ENCODE measurements at places on chromosomes 11 and 22.

GRCh38 chr22:20423008-20423905, 14.4 kb downstream of the SCARF2 start:
- no peak for DNase-seq

DNA sequence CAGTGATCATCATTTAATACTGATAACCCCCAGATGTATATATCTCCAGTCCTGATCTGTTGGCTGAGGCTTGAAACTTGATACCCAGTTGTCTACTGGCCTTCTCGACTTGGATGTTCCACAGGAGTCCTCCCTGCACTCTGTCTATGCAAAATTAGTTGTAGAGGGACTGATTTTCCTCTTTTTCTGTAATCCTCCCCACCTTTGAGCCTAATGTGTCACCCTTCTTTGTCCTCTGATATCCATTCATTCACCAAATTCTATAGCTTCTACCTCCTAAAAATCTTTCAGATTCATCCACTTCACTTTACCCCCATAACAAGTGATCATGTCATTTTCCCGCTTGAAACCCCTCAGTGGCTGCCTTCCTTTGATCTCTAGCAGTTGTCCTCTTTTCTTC, 16.4 kb downstream of the COA4 start:
- no peak for DNase-seq

DNA sequence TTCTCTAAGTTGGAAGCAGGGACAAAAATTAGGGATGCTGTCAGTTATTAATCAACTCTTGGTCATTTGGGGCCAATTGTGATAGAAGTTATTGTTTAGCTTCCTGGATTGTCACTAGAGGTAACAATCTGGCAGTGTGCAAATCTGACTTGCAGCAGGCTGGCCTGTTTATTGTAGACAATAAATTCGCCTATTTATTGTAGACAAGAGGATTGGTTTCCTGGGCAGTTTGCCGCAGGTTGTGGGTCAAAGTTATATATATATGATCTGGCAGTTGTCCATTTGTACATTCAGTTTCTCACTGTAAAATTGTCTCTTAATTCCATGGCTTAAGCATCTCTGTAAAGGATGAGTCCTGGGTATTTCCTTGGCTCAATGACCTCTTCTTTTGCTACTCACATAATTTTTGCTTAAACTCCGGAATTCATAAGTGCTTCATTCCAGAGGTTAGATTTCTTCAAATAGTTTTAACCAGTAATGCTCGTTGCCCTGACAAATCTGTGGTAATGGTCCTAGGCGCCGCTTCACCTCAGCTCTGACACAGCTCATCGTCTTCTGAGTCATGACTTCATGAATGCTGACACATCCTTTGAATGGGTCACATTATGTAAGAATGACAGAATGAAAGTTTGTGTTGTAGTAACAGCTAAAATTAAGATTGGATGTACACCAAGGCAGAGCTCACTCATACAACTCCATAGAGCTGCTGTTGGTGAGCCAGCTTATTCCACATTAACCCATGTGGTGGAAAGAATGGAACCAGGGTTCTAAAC, 7.8 kb upstream of the MMP3 start:
- peak; percentile 46 for DNase-seq

GRCh38 chr11:84316866-84317555, 1030.8 kb upstream of the CCDC90B start:
- no peak for DNase-seq

- no peak for DNase-seq
These were observed 1917.5 kb downstream of the LRRC4C start for GRCh38 chr11:39541945-39542351.

DNA sequence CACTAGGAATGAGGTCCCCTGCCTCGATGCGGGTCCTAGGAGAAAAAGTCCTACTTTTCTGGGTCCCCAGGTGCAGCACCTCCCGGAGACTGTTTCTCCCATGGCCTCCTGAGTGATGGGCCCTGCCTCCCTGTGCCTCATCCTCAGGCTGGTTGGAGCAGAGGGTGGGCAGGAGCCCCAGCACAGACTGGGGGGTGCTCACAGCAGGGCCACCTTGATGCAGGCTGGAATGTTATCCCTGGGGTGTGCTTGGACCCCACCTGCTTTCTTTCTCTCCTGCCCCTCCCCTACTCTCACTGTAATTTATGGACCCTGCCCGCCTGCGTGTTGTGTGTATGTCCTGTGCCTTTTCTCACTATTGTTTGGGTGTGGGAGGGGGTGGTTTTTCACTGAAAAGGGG, 8.1 kb downstream of the SHISA8 start:
- DNase-seq = no peak
